Stimulated activated CD4-positive, alpha-beta T cell treated with anti-CD3 and anti-CD28 coated beads, TNF-alpha, amount 100 ng/mL, for 24 hours (primary cell): ENCODE measurements at places on chromosomes 11 and 22.

DNA sequence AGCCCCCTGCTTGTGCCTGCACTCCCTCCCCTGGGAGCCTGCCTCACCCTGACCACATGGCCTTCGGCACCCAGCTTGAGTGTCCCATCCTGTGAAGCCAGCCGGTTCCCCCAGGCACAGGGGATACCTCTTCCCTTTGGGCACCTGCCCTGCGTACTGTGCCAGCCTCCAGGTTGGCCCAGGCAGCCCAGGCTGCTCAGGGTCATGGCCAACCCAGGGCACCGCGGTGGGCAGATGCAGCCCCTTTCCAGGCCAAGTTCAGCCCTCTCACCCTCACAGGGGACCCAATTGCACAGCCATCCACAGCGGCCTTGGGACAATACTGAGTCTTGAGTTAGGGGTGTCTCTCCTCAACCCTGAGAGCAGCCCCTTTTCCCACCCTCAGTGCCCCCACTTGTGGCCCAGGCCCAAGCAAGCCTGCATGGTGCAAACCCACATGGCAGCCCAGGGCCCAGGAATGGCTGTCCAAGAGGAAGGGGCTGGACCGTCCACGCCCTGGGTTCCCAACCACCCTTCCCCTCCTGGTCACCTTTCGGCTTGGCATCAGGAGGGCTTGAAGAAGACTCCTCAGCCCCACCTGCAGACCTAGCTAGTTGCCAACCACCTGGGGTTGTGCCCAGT is 87.7 kb downstream of the CDKN1C start:
- no peak for DNase-seq

GRCh38 chr11:47132490-47132889 is 44.2 kb downstream of the ARFGAP2 start:
- DNase-seq: no peak

GRCh38 chr11:125892071-125892470 is 4.6 kb downstream of the HYLS1 start:
- DNase-seq: no peak

DNA sequence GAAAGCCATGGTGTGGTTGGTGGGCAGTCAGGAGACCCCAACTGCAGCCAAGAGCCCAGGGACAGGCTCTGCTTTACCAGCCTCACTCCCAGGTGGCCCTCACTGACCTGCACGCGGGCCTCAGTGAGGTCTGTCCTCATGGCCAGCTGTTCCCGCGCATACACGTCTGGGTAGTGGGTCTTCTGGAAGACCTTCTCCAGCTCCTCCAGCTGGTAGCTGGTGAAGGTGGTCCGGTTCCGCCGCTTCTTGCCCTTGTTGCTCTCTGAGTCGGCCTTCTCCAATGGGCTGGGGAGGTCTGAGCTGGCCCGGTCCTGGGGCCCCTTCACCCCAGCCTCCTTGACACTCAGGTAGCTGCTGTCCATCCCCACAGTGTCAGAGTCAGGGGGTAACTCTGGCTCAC is 34.7 kb downstream of the ALX4 start:
- no peak for DNase-seq

DNA sequence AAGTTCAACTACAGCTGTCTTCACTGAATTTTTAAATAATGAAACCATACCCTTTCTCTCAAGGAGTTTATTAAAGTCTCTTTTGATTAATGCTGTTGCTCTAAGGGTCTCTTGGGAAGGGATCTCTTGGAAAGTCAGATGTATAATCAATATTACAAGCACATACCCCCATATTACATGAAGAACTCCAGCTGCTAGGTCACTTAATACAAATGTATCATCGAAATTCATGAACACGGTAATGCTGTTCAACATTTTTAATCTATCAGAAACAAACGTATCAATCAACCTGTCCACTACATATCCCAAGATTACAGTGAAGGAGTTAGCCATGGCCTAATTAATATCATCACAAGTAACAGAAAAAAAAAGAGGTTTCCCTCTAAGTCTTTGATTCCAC is 383.2 kb upstream of the ARHGAP42 start:
- no peak for DNase-seq

DNA sequence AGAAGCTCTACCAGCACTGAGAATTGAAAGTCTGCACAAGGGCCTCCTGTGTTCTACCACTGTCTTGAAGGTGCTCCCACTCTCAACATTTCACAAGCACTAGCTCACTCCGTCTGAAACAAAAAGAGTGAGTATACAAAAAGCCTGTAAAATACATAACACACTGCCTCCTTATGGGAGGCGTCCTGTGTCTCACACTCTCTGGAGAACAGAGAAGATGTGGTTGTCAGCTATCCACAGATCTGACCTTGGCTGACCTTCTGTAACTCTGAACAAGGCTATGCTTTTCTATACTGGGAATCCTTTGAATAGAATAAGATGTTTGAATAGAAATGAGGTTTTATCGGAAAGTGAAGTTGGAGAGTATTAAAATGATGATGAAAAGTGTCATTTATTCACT is 171.3 kb upstream of the TMEM45B start:
- no peak for DNase-seq

GRCh38 chr11:115724666-115725065 is 220.5 kb upstream of the CADM1 start:
- DNase-seq: no peak

GRCh38 chr11:75496305-75496752 is 29.4 kb downstream of the GDPD5 start:
- no peak for DNase-seq

DNA sequence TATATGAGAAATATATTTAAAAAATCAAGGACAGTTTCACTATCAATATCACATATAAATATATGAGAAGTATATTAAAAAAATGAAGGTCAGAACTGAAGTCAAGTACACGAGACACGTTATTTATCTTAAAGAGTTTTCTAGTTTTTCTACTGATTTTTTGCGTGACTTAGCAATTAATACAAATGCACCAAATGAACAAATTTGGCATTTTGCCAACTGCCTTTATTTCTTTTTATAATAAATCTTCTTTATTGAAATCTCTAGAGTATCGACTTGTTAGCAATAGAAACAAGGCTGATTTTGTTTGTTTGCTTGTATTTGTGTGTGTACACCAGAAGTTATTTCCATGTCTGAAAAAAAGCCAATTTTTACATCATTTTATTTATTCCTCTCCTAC is 1684.7 kb upstream of the RAG2 start:
- DNase-seq: no peak

DNA sequence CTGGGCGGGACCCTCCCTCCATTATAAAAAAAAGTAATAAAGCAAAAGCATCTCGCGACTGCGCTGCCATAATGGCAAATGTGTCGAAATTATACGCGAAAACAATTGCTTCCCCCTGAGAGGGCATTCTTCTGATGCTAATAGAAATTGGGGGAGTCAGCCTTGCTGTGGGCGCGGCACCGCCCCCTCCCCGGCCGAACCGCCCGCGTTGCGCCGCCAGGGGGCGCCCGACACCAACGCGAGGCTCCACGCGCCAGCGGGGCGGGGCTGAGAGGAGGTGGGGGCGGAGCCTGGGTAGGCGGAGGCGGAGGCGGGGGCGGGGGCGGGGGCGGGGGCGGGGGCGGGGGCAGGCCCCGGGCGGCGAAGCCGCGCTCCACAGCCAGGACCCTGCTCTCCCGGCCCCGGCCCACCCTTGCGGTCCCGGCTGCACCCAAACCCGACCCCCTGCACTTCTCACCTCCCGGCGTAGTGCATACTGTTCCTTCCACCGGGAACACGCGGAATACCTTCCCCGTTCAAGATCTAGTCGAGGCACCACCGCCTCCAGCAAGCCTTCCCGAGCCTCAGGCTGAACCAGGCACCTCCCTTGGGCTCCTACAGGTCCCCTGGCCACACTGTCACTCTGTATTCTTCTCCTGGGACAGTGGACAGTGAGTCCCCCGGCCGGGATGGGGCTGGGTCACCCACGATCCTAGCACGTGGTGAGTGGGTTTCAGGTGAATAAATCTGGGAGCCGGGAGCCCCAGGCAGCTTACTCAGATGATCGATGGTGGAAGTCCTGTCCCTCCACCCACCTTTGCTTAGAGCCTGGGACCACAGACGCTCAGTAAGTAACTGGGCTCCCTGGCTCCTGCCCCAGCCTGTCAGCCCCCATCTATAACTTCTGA is 15.5 kb upstream of the UPK3A start:
- DNase-seq: peak; percentile 75

- no peak for DNase-seq
Measured at GRCh38 chr11:95568281-95568680, 221.3 kb downstream of the FAM76B start.

DNA sequence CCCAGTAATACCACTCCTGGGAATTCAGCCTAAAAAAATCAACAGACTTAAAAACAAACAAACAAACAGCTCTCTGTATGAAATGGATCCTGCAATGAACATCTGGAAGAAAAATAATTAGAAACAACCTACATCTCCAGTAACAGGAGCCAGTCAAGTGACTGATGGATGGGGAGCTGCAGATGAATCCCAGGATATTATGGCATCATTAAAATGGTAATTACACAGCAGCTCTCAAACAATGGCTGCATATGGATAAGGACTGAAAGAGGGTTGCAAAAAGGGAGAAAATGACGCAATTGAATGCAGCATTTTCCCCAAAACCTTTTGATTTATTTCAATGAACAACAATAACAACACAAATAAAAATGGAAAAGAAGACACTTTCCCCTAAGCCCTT is 4.1 kb downstream of the NPTXR start:
- no peak for DNase-seq

GRCh38 chr11:30431127-30431814 is 108.4 kb downstream of the ARL14EP start:
- no peak for DNase-seq

- DNase-seq: no peak
Measured at GRCh38 chr22:35887296-35887875, 141.2 kb downstream of the RBFOX2 start.

DNA sequence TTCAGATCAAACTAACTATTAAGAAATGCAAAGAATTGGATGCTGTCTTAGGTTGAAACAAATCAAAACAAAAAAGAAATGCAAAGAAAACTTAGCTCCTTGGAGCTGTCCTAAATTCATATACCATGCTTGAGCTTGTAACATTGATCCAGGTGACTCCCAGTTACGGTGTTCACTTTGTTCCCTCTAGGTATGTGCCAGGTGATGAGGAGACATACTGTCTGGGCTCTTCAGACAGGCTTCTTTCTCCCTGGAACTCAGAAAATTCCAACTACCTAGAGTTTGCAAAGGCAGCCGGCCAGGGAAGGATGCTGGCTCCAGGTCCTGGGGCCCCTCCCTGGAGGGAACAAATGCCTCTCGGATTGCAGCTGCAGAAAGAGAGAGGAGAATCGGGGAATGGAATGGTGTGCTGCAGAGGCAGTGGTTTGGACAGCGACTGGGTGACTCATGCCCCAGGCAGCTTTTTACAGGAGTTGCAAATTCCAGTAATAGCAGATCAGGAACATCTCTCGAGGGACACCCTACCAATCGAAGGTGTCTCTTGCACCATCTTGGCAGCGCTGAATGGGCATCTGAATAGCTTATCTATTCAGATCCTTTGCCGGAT is 12.3 kb upstream of the ASPHD2 start:
- no peak for DNase-seq

DNA sequence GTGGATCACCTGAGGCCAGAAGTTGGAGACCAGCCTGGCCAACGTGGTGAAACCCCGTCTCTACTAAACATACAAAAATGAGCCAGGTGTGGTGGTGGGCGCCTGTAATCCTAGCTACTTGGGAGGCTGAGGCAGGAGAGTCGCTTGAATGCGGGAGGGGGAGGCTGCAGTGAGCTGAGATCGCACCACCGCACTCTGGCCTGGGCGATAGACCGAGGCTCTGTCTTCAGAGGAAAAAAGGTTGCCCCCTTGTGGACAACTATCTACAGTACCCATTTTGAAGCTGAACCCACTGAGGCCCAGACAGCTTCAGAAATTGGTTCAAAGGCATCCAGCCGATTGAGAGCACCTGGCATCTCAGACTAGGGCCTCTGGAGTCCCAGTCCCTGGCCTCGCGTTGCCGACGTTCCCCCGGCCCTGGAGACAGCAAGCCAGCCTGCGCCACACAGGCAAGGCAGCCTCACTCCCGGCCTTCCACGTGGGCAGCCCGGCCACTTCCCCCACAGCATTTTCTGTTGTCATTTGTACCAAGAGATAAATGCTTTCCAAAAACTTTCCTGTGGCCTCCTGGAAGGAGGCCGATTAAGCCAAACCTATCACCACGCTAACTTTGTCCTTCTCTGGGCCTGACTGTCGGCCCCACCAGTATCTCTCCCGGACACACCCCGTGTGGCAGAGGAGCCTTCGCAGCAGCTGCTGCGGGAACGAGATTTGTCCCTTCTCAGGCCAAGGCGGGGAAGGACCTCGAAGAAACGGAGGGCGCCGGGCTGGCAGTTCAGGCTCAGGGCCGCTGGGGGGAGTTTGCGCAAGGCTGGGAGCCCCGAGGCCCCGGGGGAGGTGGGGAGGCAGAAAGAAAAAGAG is 82.8 kb downstream of the FLI1 start:
- peak; percentile 16 for DNase-seq

DNA sequence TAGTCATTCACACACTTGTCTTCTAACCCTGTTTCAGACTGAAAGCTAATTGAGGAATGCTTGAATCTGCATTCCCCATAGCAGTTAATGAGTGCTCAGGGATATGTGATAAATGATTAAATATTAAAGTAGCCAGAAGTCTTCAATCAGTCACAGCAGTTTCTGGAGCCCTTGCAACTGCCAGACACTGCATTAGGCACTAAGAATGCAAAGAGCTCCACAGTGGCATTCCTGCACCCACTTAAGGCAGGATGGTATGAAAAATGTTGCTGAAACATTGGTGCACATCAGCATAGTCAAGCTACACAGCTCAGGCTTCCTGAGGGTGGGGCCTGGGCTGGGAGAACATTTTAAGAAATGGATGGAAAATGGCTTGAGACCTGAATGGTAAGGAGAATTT is 6.5 kb downstream of the DTX4 start:
- no peak for DNase-seq

GRCh38 chr11:6598555-6598954 is 4.9 kb downstream of the RRP8 start:
- no peak for DNase-seq

DNA sequence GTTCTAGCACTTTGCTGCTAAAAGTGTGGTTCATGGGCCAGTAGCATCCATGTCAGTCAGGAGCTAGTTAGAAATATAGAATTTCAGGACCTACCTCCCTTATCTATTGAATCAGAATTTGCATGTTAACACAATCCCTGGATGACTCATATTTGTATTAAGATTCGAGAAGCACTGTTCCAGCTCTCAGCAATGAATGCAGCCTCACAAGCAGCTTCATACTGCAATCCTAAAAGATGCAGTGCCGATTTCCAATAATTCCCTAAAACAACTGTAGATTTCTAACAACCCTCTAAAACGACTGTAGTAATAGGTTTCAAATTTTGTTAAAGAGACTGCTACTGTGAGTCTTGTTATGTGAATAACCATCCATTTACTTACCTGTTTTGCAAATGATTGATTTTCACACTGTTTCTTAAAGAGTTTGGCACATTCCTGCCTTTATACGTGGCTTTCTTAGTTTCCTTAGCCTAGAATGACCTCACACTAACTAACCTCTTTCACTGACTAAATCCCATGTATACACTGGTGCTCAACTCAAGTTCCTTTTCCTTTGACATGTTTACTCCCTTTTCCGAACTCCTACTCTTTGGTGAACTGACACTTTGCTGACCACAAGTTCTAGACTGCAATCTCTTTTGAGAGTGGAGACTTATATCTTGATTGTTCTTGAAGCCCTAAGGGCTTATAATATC is 511.8 kb downstream of the METTL15 start:
- DNase-seq: no peak
